RWPE1 (cell line): ENCODE measurements at places on chromosomes 7 and 10.

DNA sequence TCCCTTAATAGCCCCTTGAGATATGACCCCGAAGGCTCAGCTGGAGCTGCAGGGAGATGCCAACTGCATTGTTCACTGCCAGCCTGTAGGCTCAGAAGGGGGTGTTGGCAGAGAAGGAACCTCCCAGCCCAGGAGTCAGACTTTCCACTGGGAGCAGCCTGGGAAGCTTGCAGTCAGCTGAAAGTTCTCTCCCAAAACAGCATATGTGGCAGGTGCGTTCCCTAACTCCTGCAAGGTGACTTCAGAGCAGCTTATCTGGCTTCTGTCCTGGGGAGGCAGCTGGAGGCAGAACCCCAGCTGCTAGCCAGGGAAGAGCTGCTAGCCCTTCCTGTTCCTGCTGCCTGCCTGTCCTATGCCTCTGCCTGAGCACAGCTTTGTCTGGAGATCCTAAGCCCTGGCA is 8.1 kb downstream of the SFTPA2 start:
- DNase-seq, result no peak

GRCh38 chr10:79431428-79431827 is 14.0 kb downstream of the ZCCHC24 start:
- DNase-seq, result no peak

DNA sequence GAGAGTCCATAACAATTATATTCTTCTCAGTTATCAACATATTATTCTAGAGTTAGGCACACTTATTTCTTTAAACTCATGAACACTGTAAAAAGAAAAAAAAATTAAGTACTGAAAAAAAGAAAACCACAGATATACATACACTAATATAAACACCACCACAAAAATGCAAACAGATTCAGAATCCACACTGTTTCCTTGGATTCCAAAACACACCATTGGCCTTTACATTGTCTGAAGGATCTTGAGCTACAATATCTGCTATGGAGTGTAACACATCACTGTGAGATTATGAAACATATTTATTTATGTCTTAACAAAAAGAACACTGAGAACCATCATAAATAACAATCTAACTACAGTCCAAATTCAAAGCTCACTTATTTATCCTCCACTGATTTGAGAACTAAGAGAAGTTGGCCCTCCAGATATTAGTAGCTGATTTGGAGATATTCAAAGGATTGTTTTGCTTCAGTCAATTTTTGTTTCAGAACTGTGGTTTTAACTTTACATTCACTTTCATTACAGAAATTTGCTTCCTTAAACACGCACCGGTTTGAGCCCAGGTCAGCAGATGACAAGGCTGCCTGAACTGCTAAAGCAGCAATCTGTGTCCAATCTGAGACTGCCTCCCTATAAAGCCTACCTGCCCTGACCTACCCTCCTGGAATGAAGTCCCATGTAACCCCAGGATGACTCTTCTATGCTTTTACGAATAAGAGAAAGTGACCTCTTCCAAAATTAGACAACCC is 47.0 kb upstream of the CDK1 start:
- no peak for DNase-seq

GRCh38 chr7:98584830-98585229 is 32.3 kb upstream of the NPTX2 start:
- no peak for DNase-seq

DNA sequence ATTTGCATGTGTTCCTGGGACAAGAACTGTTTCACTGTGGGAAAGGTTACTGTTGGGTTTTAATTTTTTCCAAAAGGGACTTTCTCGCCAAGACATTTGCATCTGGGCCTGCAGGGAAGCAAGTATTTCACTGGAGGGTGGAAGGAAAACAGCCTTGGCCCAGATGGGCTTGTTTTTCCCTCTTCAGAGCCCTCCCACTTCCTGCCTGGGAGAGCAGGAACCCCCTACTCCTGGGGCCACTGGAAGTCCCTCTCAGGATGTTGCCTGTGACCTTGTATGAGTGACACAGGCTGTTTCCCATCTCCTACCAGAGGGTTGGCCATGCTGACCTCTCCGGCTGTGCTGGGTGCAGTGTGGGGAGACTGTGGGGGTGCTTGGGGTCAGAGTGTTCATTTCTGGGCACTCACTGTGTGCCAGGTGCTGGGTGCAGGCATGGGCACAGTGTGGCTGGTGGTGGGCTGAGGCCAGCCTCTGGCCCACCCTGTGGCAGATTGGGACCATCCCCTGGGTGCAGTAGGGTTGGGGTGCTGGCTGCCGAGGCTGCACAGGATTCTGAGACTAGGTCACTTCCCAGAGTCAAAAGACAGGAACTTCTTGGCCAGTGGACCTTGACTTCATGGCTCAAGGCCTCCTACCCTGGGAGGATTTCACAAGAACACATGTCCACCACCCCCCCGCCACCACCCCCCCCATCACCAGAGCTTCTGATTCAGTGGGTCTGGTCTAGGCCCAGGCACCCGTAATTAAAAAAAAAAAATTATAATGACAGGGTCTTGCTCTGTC is 10.2 kb downstream of the TSPAN15 start:
- DNase-seq, result no peak

GRCh38 chr10:43665054-43665453 is 16.4 kb upstream of the ZNF32 start:
- no peak for DNase-seq

GRCh38 chr7:75938921-75939320 is 24.0 kb downstream of the POR start:
- no peak for DNase-seq

- no peak for DNase-seq
These were observed 213.0 kb downstream of the PTPRN2 start for GRCh38 chr7:158374586-158374985.

GRCh38 chr10:16566202-16566805 is 44.6 kb upstream of the C1QL3 start:
- DNase-seq, result no peak

DNA sequence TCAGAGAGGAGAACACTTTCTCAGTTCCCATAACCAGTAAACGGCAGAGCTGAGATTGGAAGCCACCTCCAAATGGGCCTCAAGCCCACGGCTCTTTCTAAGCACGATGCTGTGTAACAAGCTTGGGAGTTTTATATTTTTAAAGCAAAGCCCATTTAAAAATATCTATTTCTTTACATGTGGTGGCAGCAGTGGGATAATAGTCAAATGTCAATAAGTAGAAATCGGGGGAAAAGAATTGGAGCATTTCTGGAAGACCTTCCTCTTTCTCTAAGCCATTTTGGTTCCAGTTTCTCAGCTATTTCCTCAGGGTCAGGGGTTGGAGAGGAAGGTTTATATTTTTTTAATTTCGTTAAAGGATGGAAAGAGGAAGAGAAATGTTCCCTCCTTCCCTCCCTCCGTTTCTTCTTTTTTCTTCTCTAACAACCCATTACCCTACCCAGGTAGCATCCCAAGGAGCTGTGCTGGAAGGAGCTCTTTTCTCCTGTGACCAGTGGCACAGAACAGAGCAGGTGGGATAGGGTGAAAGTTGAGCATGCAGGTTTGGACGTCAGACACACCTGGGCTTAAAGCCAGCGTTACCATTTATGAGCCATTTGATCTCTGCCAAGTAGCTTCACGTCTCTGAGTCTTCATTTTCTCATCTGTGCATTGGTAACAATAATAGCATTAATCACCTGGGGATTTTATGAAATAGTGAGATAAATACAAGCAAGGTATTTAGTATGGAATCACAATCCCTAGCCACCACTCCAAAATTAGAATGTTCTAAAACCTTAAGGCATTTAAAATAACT is 515.7 kb downstream of the RPS24 start:
- no peak for DNase-seq

GRCh38 chr10:67853512-67853911 is 15.5 kb upstream of the DNAJC12 start:
- DNase-seq, result no peak

- peak; percentile 47 for DNase-seq
These were observed 194.2 kb upstream of the SLC26A5 start for GRCh38 chr7:103640031-103640779.

DNA sequence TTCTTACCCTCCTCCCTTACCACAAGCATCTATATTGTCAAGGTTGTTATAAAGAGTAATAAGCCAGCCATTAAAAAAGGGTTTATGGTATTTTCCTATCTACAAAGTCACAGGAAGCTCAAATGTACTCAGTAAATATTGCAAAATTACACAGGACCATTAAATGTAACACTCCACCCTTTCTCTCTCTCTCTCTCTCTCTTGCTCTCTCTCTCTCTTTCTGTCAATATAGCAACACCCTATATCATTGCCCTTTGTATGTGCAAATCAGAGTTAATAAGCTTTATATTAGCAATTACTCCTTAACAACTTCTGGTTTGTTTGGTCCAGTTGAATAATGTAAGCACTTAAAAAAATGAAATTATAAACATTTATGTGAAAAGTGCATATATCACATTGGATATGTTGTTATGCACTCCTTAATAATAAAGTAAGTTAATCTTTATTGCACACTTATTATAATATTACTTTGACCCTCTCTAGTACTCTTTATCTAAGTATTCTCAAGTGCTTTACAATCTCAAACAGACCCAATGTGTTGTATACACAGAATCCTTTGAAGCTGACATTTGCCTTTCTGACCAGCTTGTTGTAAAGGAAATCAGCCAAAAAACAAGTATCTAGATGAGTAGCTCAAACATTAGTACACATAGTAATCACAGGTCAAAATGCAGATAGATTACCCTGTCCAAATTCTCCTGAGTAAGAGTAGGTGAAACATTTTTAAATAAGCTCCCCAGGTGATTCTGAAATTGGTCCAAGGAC is 93.2 kb downstream of the CFTR start:
- no peak for DNase-seq

DNA sequence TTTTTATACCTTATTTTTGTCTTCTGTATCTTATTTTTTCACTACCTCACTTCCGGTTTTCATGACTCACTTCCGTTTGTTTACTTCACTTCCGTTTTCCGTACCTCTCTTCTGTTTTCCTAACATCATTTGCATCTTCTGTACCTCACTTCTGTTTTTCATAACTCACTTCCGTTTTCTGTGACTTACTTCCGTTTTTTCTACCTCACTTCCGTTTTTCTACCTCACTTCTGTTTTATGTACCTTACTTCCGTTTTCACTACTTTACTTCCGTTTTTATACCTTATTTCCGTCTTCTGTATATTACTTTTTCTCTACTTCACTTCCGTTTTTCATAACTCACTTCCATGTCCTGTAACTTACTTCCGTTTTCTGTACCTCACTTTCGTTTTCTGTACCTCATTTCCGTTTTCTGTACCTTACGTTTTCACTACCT is 492.5 kb upstream of the AKR1E2 start:
- DNase-seq, result no peak
